ENCODE measurements at places on chromosomes 7 and 10.

- no peak for DNase-seq
Observed at GRCh38 chr7:122183106-122183505, 39.1 kb upstream of the AASS start.

GRCh38 chr7:121366852-121367431 is 29.2 kb downstream of the FAM3C start:
- DNase-seq: no peak

GRCh38 chr7:29375641-29376562 is 181.3 kb downstream of the CHN2 start:
- no peak for DNase-seq

DNA sequence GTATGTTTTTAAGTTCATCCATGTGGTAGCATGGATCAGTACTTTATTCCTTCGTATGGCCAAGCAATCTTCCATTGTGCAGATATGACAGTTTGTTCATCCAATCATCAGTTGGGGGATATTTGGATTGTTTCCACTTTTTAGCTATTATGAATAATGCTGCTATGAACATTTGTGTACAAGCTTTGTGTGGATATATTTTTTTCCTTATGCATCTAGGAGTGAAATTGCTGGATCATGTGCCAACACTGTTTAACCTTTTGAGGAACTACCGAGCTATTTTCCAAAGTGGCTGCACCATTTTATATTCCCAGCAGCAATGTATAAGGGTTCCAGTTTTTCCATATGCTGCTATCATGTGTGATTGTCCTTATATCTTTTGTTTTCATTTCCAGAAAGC is 140.1 kb downstream of the HIBADH start:
- no peak for DNase-seq

DNA sequence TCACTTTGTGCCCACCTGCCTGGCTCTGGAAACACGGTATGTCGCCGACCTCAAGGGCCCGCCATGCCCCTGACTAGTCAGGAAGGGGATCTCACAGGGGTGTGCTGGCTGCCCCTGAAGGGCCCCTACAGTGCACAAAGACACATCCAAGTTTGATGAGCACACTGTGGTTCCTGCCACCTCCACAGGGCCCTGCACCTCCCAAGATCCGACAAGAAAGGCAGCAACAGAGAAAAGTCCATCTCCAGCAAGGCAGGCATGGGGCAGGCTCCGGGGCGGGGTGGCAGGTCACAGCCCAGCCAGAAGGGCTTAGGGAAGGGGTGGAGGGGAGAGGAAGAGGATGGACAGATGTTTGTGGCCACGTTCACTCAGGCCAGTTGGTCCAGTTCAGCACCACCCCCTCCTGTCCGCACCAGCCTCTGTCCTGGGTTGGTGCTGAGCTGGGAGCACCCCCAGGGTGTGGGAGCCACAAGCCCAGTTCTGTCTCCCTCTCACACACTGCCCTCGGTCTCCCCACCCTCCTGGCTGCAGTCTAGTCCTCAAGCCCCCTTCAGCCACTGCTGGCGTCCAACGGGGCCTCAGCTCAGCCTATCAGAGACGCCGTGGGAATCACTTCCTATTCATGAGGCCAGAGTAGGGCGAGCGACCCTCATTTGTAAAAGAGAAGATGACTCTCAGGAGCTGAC is 11.5 kb downstream of the DRGX start:
- no peak for DNase-seq

All from D721Med (cell line).